ENCODE measurements at places on chromosomes 3 and 15.

DNA sequence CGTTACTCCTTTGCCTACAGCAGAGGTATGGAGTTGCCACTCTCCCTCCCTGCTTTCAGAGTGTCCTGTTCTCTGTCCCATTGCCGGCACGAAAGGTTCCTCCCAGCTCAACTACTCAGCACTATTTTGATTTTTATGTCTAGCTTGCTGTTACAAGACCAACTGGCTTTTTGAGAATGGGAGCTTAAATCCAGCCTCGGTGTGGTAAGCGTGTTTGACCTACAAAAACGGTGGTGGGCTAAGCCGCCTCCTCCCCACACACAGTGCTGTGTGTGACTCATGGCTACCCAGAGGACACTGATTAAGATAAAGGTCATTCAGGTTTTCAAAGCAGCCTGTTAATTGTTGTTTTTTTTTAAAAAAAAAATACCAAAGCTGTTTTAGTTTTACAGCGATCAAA is 64.5 kb downstream of the LRTM1 start:
- DNase-seq, result no peak

DNA sequence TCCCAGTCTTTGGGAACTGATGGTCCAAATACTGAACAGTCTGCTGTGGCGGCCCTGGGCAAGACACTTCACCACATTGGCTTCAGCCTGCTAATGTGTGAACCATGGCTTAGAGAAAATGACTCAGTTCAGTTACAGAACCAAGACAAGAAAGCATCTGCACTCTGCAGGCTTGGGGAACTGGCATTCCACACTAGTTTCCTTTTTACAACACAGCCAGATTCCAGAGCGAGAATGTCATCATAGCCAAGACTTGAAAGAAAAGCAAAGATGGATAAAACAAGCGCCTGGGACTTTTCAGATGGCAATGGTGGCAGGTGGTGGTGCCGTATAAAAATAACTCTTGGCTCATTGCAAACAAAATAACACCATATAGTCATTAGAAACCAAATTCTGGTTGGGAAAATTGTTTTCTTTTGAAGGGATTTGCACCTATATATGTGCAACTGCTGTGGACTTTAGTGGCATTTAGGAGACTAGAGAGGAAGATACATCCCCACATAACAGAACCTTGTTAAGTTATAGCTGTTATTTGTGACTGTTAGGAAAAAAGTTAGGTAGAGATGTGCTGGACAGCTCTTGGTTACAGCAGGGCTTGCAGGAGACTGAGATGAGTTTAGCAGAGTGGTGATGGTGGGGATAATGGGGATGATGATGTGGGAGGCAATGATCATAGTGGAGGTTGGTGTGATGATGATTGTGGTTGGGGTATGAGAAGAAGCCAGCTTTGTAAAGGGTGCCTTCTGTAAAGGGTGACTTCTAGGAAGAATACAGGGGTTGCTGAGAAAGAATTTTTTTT is 273.6 kb downstream of the THRB start:
- no peak for DNase-seq

GRCh38 chr3:164498917-164499316 is 579.4 kb downstream of the SI start:
- DNase-seq, result no peak

DNA sequence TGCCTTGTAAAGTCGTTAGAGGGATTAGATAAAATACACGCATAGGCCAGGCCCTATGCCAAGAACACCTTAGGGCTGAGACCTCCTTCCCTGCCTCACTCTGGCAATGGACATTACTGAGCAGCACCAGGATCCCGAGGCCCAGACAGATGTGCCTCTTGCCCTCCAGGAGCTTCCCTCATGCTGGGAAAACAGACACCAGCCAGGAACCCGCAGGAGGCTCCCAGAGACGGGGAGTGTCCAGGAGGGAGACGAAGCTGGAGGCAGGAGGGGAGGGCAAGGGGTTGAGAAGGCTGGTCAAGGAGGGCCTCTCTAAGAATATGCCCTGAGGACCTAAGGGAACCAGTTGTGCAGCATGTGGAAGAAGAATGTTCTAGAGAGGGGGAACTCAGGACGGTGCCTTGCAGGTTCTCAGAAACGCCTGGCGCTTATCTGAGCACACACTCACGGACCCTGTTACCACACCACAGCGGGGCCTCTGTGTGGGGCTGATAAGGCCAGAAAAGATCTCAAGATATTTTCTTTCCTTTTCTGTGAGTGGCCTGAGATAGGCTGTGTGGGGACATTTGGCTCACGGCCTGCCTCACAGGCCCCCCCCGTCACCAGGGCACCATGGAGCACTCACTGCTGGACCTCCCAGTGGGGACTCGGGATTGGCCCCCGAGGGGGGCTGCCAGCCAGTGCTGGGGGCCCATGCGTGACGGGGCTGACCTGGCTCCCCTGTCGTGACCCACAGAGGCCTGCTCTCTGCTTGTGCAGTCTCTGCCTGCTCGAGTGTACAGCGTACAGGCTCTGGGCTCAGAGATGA is 22.0 kb upstream of the CYP11A1 start:
- no peak for DNase-seq

GRCh38 chr3:142272200-142272891 is 47.0 kb upstream of the GK5 start:
- no peak for DNase-seq

- DNase-seq, result no peak
Measured at GRCh38 chr3:6228958-6229683, 631.8 kb upstream of the GRM7 start.

DNA sequence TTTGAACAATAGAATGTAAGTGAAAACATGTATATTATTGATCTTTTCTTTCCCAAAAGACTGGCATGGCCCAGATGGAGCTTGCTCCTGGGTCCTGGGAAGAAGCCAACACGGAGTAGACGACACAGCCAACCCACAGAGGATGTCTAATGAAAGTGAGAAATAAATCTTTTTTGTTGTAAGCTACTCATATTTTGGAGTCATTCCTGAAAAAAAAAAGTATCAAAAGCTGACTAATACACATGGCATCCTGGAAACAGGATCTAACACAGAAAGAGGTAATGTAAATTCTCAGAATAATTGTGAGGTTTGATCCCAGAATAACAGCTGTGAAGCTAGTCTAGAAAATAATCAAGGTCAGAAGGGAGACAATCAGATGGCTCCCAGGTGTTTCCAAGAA is 12.6 kb upstream of the FRMD5 start:
- DNase-seq, result no peak

DNA sequence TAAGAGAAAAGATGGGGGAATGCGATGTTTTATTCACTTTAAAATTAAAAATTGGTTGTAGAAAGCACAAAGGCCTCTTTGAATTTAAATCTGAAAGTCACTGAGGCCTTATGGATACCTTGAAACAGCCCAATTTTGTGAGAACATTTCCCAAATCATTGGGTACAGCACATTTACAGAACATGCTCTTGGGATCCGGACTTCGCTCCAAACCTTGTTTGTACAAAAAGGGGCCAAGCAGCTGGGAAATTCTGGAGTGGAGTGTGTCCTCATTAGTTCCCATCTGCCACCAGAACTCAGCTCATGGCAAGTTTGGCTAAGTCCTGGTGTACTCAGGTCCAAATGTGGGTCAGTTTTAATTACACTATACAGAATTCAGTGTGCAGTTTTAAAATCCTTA is 254.2 kb downstream of the ZBTB20 start:
- DNase-seq, result no peak

DNA sequence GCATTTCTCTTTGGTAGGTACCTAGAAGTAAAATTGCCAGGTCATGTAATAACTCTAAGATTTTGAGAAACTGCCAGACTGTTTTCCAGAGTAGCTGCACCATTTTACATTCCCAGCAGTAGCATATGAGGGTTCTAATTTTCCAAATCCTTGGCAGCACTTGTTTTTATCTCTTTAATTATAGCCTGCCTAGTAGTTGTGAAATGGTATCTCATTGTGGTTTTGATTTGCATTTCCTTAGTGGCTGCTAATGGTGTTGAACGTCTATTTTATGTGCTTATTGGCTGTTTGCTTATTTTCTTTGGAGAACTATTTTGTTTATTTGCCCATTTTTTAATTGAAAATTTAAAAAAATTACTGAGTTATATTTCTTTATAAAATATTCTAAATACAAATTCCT is 117.9 kb downstream of the TCF12 start:
- DNase-seq, result no peak

GRCh38 chr15:92623435-92623834 is 32.1 kb downstream of the FAM174B start:
- DNase-seq, result no peak

DNA sequence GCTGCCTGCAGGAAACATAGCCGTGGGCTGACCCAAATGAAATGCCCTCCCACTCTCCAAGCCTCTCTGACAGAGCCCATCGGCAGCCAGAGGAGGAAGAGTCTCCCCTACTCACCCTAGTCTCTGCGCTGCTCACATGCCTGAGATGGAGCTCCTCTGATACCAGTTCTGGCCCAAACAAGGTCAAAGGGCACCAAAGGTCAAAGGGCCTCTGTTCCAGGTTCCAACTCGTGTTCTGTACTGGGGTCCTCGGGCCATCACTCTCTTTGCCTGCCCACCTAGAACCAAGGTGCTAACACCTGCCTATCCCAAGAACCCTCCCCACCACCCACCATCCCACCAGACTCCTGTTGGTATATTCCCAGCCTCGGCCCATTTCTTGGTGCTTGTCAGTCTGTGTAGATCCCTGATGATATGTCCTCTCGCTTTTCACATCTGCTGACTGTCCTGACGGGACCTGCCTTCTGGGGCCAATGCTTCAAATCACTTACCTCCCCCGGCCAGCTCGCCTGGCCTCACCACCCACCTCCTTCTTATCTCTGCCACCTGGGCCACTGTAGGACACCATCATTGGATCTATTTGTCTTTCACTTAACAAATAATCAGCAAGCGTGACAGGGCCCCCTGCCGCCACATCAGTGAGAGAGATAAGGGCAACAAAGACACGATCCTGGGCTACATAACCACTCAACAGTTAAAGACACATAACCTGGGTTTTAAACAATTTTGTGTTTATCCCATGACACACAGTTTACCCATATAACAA is 90.4 kb downstream of the SRGAP3 start:
- no peak for DNase-seq

- DNase-seq, result no peak
Measured at GRCh38 chr3:24492971-24493551, 1.6 kb downstream of the THRB start.

- no peak for DNase-seq
Measured at GRCh38 chr15:49492830-49493229, 69.8 kb downstream of the FGF7 start.

DNA sequence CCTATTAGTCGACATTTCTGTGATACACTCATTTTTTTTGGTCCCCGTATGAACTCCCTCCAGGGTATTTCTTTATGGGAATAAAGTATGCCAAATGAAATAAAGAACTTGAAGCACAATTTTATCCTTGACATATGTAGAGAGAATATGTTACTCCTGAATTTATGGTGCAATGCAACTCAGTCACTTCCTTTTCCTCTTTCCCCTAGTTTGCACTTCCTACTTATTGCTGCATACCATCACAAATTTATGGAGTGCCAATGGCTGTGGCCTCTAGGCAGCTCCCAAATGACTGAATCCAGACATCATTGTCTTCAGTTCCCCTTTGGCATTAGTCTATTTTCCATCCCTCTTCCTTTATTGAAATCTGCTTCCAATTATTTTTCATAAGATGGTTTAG is 403.5 kb downstream of the FHIT start:
- DNase-seq, result no peak

DNA sequence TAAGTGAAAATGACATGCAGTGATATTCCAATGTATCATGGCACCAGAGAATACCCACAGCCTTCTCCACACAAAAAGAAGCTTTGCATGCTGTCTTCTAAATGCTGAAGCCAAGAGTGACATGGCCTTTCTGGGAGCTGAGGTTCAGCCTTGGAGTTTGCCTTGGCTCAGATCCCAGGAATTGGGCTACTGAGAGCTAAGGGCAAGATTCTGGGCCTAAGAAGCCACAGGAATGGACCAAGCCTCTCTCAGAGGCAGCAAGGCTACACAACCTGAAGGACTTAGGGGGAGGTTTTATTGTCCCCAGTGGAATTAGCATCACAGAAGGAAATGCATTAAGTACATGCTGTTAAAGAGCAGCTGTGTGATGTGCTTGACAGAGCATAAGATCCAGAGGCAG is 1078.5 kb downstream of the TUSC7 start:
- no peak for DNase-seq

DNA sequence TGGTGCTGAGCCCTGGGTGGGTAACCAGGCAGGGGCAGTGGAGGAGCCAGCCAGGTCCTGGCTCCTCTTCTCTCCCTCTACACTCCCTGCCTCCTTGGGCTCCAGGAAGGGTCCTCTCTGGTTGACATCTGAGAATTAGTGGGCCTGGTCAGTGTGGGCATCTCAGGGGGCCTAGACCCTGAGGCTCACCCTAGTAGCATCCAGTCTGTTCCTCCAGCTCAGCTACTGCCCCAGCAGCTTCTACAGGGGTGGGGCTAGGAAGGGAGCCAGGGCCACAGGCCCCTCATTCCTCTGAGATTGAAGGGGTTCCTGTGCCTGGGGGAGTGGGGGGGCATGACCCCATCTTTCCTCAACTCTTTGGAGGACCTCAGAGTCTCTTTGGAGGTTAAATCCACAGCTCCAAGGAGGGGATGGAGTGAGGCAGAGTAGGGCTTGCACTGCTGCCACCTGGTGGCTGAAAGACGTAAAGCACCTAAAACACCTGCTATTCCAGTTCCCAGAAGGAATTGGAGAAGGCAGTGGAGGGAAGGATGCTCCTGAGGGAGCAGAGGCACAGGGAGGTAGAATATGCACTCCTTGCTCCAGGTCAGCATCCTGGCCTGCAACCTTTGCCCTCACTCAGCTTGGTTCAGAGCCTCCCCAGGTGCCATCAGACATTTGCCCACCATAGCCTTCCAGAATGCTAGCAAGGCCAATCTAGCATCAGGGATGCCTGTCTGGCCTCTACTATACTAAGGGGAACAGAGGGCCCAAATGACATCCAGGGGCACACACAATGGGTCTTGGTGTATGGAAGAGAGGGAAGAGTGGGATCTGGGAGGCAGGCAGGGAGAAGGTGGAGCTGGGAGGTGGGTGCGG is 25.1 kb downstream of the C3orf18 start:
- peak; percentile 6 for DNase-seq

GRCh38 chr3:108008106-108008505 is 82.7 kb downstream of the CD47 start:
- no peak for DNase-seq

- no peak for DNase-seq
Measured at GRCh38 chr3:44080474-44081072, 161.1 kb upstream of the TOPAZ1 start.

DNA sequence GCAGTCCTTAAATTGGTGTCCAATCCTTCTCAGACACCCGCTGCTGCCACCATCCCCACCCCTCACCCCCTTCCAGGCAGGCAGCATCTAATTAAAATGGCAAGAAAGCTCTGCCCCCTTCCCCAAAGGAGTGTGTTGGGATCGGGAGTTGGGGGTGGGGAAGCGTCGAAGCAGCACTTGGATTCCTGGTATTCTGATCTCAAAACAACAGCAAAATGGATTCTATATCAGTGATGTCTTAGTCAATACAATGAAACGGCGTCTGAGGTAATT is 1.4 kb downstream of the TNIK start:
- DNase-seq, result no peak
